ENCODE measurements at places on chromosomes 7 and 10.

- no peak for DNase-seq
Measured at GRCh38 chr10:1360558-1361164, 304.5 kb downstream of the WDR37 start.

DNA sequence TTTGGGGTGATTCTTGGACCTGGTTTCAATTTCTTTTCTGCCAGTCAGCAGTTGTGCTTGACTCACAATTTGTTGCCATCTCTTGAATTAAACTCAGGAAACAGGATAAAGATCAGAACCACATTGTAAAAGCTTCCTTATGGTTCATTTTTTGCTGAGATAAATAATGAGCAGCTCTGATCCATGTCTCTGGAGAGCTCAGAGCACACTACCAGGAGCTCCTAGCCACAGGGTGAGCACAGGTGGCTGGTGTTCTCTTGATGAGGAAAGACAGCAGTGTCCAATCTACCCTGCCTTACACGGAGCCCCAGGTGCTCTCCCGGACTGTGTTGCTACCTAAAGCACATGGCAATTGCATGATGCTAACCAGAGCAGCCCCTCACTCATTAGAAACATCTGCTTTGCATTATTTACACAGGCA lies 17.2 kb upstream of the FAM170B start:
- no peak for DNase-seq

DNA sequence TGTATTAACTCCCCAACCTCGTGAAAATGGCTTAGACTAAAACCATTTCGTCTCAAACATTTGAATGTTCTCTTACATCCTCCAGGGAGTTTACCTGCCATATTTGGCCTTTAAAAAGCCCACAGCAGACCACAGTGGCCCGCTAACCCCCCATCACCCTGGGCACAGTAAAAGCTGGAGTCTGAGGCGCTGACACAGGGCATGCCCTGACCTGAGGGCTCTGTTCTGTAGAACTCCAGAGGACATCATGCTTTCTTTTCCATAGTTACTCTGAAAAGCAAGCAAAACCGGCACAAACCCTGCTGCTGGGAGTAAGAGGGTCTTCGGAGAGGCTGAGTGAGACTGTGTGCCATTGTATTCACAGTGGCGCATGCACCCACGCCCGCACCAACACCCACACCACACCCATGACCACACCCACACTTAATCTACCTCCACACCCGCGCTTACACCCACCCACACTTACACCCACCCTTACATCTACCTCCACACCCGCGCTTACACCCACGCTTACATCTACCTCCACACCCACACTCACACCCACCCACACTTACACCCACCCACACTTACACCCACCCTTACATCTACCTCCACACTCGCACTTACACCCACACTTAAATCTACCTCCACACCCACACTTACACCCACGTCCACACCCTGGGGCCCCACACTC lies 32.1 kb downstream of the LRRC27 start:
- DNase-seq = peak; percentile 57

GRCh38 chr10:51158832-51159231 lies 84.5 kb downstream of the PRKG1 start:
- DNase-seq = no peak

DNA sequence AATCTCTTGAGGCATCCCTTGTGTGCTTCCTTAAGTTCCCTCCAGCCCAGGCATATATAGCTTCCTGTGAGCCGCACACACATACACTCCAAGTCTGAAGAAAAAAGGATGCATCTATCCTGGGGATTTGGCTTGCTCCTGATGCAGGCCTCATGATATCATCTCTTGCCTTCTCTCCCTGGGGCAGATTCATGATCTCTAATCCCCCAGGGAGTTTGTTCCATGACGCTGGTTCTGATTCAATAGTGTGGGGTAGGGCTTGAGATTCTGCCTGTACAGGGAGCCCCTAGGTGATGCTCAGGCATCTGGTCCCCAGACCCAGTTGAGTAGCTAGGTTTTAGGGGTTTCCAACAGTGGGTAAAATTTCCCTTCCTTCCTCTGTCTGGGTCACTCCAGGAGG lies 1.5 kb downstream of the PON1 start:
- no peak for DNase-seq

DNA sequence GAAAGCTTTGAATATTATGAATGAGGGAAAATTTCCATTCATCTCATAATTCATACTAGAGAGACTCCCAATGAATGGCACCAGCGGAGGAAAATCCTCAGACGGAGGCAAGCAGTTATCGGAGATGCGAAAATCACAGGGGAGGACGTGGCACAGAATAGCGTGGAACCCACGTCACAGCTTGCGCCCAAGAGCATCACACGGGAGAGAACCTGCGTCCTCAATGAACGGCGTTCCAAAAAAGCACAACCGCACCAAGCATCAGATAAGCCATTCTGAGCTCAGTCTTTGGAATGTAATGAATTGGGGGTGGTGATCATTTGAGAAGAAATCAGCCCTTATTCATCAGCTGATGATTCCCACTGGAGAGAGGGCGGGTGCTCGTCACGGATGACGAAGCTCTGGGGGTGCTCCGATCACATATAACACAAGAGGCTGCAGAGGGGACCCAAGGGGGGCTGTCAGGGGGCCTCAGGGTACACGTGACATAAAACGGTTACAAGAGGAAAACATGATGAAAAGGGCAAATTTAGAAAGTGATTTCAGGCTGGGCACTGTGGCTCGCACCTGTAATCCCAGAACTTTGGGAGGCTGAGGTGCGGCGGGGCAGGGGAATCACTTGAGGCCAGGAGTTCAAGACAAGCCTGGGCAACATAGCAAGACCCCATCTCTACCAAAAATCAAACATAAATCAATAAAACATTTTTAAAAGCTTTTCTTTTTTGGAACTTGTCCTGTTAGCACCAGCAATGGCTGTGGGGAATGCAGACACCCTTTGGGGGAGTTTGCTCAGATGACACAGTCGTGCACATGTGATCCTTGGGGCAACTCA lies 33.8 kb upstream of the FIS1 start:
- no peak for DNase-seq

DNA sequence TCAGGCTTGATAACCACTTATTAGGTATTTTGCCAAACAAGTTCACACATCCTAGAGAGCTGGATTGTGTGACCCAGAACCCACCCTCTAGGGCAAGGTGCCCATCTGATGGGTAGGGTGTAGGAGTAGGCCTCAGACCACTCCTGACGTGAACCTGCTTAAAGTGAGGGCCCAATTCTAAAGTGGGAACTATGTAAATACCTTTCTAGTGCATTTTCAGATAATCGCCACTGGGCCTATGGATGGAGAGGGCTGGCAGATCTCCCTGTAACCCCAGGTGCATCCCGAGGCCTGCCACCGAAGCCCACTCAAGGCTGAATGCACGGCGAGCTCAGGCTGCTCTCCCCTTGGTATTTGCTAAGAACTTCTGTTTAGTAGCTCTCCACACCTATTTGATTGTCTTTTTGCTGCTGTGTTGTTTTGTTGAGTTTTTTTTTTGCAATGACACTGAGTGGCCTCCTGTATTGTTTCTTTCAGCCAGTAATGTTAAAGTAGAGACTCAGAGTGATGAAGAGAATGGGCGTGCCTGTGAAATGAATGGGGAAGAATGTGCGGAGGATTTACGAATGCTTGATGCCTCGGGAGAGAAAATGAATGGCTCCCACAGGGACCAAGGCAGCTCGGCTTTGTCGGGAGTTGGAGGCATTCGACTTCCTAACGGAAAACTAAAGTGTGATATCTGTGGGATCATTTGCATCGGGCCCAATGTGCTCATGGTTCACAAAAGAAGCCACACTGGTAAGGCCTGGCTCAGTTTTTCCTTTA lies 71.7 kb downstream of the IKZF1 start:
- no peak for DNase-seq

GRCh38 chr10:25047591-25048301 lies 31.3 kb downstream of the THNSL1 start:
- DNase-seq = no peak

GRCh38 chr10:107984581-107984980 lies 820.1 kb upstream of the SORCS1 start:
- DNase-seq = no peak

DNA sequence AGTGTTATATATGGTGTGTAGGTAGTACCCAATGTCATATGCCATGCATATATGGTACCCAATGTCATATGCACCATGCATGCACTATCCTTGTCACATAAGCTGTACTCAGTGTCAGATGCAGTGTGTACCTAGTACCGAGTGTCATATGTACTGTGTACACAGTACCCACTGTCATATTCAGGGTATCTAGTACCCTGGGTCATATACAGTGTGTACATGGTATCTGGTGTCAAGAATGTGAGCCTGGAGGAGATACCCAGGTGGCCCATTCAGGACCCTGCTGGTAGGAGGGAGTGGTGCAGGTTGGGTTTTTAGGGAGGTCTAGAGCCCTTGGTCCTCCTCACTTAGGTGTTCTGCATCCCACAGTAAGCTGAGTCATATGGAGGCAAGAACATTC lies 1.8 kb downstream of the ZMYND11 start:
- DNase-seq = no peak

DNA sequence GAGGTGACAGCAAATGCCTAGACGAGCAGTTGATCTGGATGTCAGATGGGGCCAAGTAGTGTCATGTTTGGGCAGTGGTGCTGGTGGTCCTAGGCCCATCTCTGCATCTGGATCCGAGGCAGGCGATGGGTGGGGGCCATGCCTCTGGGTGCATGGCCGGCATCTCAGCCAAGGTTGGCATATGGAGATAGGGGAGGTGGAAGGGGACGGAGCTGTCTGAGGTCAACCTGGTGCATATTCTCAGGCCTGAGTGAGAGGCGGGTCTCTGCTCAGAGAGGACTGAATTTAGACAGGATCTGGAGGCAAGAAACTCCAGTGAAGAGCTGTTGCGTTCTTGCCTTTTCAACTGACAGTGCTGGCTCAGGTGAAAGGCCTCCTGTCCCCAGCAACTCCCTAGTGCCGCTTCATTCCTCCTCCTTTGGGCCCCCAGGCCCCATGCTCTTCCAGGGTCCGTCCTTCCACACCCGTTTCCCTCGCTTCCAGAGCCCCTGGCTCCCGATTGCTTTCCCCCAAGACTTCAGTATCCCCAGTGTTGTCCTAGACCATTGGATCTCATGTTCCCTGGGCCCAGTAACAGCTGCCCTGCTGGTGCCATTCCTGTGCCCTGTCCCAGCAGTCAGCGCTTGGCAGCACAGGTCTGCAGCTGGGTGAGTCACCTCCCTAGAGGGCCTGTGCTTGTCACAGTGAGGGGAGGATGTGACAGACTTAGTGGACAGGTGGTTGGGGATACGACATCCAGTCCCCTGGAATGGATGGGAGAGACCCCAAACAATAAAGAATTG lies 32.6 kb downstream of the GBX1 start:
- DNase-seq = no peak

DNA sequence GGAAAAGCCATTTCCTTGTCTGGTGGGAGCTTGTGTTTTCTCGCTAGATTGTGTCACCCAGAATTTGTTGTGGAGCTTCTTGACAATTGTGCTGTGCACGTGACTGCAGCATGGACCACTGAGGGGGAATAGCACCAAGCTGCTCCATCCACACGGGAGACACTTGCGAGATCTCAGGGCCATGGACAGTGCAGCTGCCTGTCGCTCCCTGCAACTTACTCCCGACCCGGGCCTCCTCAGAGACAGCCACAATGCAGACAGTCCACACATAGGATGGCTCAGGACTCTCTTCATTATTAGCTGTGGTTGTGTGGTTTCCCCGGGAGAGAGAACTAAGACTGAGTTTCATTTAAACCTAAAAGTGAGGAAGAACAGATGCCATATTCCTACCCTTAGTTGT lies 673.2 kb upstream of the GALNT17 start:
- no peak for DNase-seq
